ENCODE measurements at places on chromosomes 2 and 18. TPM values are rescaled to one million over a fixed set of nuclear protein-coding genes. Genes with fewer than 3 reads are reported as not detected.

GRCh38 chr2:177051278-177051677, 161.3 kb upstream of the HNRNPA3 start:
- H3K27me3 ChIP-seq: no peaks in the 10 kb centered on the region
- H3K4me3 ChIP-seq: no peak overlapping the region

- no peaks in the 10 kb centered on the region for H3K36me3 ChIP-seq
- no peak overlapping the region for H3K27ac ChIP-seq
- H3K27me3 ChIP-seq: no peaks in the 10 kb centered on the region
- no peak overlapping the region for H3K4me3 ChIP-seq
- H3K4me1 ChIP-seq: no peaks in the 10 kb centered on the region
- DNase-seq: no peak
Measured at GRCh38 chr2:133342286-133343017, 225.8 kb downstream of the NCKAP5 start.

DNA sequence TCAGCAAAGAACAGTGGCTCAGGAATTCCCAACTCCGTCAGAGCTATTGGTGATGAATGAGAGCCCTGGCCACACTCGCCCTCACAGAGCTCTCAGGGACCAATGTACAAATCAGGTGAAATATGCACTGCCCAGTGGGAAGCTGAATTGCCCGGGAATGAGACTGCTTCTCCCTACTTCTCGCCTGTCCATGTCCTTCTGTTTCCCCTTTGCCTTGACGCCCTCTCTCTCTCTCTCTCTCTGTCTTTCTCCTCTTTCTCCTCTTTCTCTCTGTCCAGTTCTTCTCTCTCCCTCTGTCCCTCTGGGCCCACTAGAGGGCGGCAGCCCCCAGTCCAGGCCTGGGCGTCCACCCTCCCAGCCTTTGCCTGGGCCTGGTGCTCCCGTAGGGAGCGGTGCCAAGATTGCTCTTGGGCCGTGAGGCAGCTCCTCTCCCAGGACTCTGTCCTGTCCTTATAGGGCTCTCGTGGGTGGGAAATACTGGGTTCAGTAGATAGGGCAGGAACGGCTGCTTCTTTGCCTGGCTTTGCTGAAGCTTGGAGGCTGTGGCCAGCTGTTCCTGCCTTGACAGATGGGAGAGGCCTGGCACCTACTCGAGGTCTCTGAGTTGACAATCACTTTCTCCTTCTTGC, 28.4 kb upstream of the PUM2 start:
- H3K4me3 ChIP-seq: no peak overlapping the region
- H3K27ac ChIP-seq: peak overlapping the region; percentile 17
- peak; percentile 82 for DNase-seq
- no peaks in the 10 kb centered on the region for H3K27me3 ChIP-seq

- no peaks in the 10 kb centered on the region for H3K4me1 ChIP-seq
- no peak overlapping the region for H3K4me3 ChIP-seq
- DNase-seq: no peak
- no peaks in the 10 kb centered on the region for H3K27me3 ChIP-seq
- no peak overlapping the region for H3K27ac ChIP-seq
- H3K36me3 ChIP-seq: no peaks in the 10 kb centered on the region
Measured at GRCh38 chr2:9060819-9061218, 57.3 kb upstream of the MBOAT2 start.

ZNF892 gene
- 3.8 TPM for total RNA-seq

NT5DC4 gene
- total RNA-seq: not detected

CCDC148 gene
- total RNA-seq: 1.2 TPM
